Osteoblast (primary cell): ENCODE measurements at places on chromosomes 3 and 15. TPM values are rescaled to one million over a fixed set of nuclear protein-coding genes. Genes with fewer than 3 reads are reported as not detected.

DNA sequence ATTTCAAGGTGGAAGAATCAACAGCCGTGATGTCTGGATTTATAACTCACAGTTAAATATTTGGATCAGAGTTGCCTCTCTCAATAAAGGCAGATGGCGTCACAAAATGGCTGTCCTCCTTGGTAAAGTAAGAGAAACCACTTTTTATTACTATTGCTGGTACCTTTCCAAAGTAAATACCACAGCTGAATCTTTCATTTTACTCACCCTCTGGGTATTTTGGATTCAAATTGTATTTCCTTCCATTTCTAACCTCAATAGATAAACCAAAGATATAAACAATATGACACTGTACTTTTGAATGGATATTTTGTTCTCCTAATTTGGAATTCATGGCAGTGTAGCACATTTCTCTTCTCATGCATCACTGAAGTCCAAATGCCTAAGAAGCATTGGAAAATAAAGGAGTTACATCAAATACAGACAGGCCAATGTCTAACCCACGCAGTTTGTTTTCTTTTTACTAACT lies 29.5 kb downstream of the KLHL24 start:
- peak; percentile 94 for DNase-seq

GRCh38 chr3:195182470-195182795 lies 88.5 kb downstream of the XXYLT1 start:
- DNase-seq = peak; percentile 83

- peak; percentile 31 for DNase-seq
These were observed 94.7 kb downstream of the OCA2 start for GRCh38 chr15:28004143-28005003.

GRCh38 chr15:64438653-64439447 lies 21.5 kb upstream of the ZNF609 start:
- DNase-seq = no peak

DNA sequence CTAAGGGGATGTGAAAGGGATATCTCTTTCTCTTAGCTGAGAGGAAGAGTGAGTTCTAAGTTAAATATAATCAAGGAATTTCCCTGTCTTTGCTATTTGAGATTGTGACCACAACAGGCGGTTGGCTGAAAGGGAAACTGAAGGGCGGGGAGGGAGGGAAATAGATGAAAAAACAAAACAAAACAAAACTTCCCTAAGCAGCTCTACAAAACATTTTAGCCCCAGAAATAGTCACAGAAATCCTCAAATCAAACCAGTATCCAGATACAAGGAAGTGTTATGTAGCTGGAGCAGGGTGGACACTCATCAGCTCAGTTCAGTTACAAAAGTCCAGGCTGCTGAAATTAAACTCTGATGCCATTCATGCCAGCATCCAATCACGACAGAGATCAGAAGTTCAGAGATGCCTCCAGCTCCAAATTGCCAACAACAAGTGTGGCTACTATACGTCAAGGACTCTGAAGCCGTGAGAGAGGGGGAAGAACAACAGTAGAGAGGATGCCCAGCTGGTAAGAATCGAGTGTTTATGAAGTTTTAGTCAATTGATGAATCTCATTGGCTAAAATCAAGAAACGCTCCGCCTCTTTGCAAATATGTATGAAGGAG lies 319 bp upstream of the TP63 start:
- peak; percentile 4 for DNase-seq

DNA sequence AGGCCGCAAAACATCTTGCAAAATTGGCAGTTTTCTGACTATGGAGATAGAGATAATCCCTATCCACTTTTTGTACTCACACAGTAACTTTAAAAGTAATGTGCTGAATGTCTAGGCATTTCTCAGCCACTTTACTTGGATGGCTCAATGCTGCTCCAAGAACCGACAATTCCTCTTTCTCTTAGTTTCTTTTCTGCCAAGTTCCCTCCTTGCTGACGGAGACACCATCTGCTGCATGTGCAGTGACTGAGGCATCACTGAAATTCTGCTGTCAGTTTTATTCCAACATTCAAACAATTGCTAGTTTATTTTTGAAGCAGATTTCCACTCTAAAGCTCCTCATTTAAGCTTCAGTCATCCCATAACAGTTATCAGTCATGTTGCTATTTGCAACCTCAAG lies 116.0 kb upstream of the RBMS3 start:
- no peak for DNase-seq

GRCh38 chr3:136819731-136820679 lies 1.1 kb downstream of the SLC35G2 start:
- DNase-seq = peak; percentile 72

DNA sequence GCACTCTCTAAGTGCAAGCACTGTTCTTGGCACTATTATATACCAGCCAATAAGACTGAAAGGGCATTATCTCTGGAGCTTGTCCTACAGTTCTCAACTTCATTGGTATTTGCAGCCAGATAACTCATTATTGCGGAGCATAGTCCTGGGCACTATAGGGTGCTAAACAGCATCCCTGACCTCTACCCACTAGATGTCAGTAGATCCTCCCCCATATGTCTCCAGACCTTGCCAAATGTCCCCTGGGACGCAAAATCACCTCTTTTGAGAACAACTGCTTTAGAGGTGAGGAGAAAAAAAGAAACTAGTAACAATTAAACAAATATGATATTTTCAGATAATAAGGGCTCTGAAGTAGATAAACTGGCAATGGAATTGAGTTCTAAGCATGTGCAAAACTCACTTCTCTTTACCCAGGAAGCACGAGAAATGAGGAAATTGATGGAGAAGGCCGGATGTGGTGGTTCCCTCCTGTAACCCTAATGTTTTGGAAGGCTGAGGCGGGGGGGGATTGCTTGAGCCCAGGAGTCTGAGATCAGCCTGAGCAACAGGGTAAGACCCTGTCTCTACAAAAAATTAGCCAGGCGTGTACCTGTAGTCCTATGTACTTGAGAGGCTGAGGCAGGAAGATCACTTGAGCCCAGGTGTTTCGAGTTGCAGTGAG lies 61.4 kb downstream of the FRMD4B start:
- no peak for DNase-seq

DNA sequence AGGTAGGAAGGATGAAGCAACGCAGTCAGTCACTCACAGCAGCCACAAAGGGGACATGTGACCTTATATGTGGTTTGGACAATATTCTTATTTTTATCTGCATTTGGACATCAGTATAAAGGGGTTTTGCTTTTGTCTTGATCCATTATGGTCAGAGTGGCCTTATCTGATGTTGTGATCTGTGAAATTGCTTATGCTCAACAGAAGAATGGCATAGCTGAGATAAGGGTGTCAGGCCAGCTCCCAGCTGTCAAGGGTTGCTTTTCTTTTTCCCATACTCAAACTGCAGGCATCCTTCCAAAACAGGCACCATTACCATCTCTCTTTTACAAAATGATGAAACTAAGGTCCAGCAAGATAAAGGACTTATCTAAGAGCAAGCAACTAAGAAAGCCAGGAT lies 28.1 kb downstream of the DCLK3 start:
- no peak for DNase-seq

DNA sequence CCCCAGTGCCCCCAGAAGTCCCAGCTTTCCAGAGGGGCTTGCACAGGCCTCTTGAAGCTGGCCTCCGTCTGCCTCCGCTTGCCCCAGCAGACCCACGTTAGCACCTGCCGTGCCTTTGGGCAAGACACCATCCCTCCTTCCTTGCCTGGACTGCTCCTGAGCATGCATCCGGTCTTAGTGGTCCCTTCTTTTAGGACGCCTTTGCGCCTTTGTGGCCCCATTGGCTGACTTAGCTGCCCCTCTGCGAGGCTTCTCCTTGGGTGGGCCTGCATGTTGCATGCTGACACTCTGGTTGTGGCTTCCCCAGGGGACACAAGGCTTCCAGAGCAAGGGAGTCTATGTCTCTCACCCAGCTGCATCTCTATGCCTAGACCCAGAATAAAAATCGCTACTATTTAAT lies 56.6 kb downstream of the RHCG start:
- DNase-seq = no peak

DNA sequence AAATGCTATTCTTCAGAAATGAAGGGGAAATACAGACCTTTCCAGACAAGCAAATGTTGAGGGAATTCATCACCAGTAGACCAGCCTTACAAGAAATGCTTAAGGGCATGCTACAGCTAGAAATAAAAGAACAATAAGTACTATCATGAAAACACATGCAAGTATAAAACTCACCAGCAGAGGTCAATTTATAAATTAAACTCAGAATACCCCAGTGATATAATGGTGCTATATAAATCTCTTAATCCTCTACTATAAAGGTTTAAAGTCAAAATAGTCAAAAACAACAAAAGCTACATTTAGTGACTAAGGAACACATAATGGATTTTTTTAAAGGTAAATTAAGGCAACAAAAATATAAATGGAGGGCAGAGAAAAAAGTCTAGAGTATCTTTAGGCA lies 142.5 kb downstream of the CPNE4 start:
- DNase-seq = no peak

- DNase-seq = no peak
These were observed 67.9 kb downstream of the CRTC3 start for GRCh38 chr15:90597577-90597976.

- DNase-seq = peak; percentile 81
These were observed 59.5 kb downstream of the SCN11A start for GRCh38 chr3:38992117-38992760.

GRCh38 chr15:30670056-30670455 lies 44.1 kb downstream of the ARHGAP11B start:
- no peak for DNase-seq

DNA sequence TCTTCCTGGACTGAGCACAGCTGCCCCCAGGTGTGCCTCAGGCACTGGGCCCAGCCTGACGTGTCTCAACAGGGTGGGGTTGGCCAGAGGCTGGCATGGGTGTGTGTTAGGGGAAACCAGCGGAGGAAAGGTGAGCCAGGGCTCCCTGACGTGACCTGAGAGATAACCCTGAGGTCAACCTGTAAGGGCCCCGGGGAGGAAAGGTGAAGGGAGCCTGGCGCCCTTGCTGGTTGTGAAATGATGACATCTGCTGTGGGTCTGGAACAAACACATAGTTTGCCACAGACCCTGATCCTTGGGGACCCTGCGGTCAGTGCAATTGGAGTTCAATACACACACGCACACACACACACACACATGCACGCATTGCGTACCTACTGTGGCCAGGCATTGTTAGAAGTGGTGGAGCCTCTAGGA lies 100.2 kb upstream of the TLE3 start:
- DNase-seq = no peak

DNA sequence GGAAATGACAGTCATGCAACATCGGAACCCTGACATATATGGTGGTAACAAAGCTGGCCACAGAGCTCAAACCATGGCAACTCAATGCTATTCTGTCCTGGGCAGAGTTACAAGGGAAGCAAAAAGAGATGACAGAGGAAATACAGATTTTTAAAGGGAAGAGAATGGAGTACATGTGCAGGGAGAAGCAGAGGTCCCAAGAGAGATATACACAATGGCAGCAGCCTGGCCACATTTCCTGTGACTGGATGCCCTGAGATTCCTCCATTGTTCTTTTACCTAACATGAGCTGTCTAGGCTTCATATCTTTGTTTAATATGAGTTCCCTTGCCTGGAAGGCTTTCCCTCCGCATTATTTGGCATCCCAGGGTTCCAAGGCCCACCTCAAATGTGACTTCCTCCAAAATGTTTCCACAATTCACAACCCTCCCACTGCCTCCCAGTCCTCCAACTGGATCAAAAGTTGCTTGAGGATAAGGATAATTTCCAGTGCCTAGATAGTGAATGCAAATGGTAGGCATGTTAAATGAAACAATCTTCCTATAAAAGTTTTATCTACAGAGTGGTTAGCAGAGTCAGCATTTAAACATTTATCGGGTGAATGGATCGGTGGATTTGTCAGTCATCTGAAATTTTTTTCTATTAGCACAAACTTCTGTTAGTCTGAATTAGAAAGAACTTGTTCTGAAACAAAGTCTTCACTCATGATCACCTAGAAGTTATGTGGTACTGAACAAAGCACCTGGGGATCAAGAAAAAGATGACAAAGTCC lies 86.2 kb downstream of the DHX30 start:
- no peak for DNase-seq

- DNase-seq = no peak
These were observed 5.2 kb downstream of the SNRK start for GRCh38 chr3:43291546-43291945.

DNA sequence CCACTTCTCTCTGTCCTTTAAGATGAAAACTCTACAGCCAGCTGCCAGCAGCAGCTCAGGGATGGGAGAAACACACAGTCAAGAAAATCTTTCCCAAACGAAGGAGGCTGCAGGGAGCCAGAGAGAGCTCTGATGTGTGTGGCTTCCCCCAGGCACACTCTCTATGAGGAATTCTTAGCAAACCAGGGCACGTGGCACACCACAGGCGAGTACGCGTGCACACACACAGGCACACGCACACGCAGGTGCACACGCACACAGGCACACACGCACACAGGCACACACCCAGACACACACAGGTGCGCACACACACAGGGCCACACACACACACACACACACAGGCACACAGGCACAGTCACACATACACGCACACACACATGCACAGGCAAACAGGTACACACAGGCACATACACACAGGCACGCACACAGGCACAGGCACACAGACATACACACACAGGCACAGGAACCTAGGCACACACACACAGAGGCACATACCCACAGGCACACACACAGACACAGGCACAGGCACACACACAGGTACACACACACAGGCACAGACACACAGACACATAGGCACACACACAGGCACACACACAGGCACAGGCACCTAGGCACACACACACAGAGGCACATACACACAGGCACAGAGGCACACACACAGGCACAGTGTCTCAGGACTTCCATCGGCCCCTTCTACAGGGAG lies 91.5 kb upstream of the ATP2B2 start:
- DNase-seq = no peak

GRCh38 chr3:52890735-52891134 lies 6.6 kb downstream of the STIMATE start:
- peak; percentile 91 for DNase-seq

- peak; percentile 89 for DNase-seq
These were observed 127.0 kb upstream of the ICE2 start for GRCh38 chr15:60605879-60606307.

GRCh38 chr3:52041118-52041731 lies 15.1 kb downstream of the DUSP7 start:
- no peak for DNase-seq

Gene CIB1
- 21.4 and 23.0 TPM in 2 replicates for total RNA-seq

Gene RASA2
- total RNA-seq = 20.0 and 21.7 TPM in 2 replicates

Gene GOLGA8J
- total RNA-seq = 0.29 TPM in 1 of 2 replicates, not detected in the other

Gene EDEM1
- 38.7 and 46.3 TPM in 2 replicates for total RNA-seq

Gene RPS17
- 1,188 and 1,195 TPM in 2 replicates for total RNA-seq

Gene C3orf70
- 1.4 and 1.5 TPM in 2 replicates for total RNA-seq

Gene ZCWPW2
- total RNA-seq = 0.36 and 0.88 TPM in 2 replicates

Gene PDZRN3
- 18.3 and 26.4 TPM in 2 replicates for total RNA-seq

Gene GP9
- not detected in 2 replicates for total RNA-seq

Gene GCNT3
- 0.72 and 1.2 TPM in 2 replicates for total RNA-seq
